ENCODE measurements at places on chromosomes 6 and 20.
A peak's percentile ranks its signal among the peaks of the same experiment; 100 is the strongest.

GRCh38 chr6:42378125-42378524, 73.6 kb downstream of the TRERF1 start:
- no peak for DNase-seq

- no peak for DNase-seq
These were observed 64.0 kb upstream of the LRRC1 start for GRCh38 chr6:53730767-53731166.

DNA sequence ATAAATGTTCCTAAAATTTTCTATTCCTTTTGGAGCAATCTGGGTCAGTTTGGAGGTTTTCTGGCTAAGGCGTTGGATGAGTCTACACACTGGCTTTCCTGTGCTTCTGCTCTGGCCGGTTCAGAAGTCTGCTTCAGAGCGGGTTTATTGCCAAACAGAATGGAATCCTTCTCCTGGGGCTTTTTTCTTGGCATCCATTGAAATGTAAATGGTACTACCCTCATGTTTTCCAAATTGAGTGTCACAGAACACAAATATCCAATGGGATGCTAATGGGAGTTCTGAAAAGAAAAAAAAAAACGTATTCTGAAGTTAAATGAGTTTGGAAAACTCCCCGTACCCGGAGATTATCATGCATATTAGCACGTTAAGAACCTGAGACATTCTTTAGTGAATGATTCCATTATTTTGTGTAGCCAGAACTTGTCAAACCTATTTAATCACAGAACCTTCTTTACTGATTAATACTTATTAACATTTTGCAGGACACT, 930.3 kb downstream of the QKI start:
- peak; percentile 40 for DNase-seq

DNA sequence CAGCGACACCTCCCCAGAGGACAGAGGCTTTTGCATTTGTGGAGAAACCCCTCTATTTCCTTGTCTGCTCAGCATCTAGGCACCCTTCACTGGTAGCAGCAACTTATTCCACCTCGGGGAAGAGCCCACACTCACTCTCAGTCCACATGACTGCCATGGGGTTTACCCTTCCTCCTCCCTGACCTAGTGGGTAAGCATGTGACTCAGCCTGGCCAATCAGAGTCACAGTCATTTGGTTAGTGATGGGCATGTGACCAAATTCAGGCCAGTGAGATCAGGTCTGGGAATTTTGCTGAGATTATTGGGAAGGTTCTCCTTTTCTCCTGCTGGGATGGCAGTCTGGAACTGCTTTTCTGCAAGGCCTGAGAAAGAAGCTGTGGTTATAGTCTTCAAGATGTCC, 145.7 kb upstream of the PHACTR3 start:
- DNase-seq = no peak

DNA sequence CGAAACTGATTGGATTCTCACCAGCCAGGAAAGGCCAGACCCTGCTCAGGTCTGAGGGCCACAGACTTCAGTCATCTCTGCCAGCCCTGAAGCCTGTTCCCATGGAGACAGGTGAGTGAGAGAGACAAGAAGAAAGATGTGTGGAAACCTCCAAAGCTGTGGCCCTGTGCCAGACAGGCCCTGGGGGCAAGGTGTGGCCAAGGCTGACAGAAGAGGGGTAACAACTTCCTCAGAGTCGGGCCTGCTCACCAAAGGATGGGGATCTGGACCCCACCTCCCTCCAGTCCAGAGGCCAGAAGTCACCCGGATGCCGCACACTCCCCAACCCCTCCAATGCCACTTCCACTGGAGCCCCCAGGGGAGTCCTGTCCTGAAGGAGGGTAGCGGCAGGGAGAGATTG, 73.6 kb downstream of the MDGA1 start:
- DNase-seq = no peak

DNA sequence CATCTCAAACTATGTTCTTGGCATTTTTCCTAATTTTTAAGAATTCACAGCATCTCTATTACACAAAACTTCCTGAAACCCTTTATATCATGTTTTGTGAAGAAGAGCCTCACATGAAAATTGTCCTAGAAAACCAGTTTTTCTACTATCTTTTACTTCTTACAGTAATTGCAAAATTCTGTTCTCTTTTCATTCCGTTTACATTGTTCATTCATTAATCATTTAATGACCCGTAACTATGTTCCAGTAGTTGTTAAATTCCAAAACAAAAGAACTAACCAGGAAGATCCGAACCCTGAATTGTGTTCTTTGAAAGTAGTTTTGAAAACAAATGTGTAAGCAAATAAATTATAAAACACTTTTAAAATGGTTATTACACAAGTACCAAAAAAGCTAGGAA, 597.0 kb downstream of the EYS start:
- DNase-seq = no peak

DNA sequence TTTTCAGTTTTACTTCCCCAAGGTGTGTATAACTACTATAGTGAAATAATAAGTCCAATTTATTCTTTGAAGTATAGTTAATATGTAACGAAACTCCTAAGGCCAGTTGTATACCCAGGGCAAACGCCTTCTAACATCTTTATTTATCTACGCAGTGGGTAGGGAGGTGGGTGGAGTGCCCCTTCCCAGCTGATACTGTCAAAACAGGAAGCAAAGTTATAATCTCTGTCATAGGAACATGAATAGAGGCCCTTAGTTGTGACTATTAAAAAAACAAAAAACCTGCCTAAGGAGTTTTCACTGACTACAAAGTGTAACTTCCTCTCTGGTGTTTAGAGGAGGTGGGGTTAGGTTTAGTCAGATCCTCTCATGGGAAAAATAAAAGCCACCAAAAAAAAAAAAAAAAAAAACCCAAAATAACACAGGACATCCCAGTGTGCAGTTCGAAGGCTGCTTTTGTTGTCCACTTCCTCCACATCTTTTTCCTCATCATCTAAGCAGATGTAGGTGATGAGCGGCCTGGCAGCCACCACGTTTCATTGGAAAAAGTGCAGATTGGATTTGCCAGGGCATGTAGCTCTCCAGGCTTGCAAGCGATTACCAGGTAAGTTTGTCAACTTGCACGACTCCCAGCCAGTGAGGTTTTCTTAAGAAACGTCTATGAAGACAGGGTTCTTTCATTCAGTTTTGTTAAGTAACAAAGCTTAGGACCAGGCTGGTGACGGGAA, 58.7 kb downstream of the UTRN start:
- no peak for DNase-seq

- no peak for DNase-seq
These were observed 181.5 kb upstream of the LAMP5 start for GRCh38 chr20:9332791-9333479.

DNA sequence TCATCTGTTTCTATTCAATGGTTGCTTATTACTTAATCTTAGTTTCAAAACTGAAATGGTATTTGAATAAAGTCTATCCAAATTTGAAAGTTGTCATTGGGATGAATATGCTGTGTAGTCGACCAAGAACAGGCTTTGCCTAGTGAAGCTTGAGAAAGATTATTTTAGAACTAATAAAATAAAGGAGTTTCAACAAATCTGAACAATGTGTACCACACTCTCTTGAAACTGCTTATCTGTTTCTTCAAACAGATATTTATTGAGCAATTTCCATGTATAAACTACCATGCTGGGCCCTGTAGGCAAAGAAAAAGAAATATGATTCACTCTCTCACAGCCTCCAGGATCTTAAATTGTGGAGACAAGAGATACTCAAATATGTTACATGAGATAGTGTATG, 174.4 kb downstream of the OGFRL1 start:
- DNase-seq = no peak

DNA sequence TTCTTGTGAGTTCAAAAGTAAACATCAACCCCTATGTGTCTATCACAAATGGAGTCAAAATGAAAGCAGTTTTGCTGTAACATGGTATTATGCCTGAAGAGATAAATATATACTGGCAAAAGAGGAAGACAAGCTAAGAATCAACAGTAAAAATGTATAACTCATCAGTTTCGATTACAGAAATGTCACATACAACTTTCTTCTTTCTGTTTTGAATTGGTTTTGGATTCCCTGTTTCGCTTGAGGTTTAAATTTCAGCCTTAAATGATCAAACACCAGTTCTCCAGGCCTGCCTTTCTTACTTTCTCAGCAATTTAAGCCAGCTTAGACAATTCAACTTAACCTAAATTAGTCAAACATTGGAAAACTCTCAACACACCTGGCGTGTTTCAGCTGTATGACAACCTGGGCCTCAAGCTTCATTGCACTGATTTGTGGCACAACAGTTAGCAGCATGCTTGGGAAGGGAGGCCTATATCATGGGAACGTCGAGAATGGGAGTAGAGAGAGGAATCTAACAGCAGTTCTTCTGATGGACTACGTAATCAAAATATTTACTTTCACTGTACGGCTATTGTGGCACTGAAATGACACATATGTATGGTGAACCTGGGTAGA, 51.9 kb upstream of the MARCKS start:
- no peak for DNase-seq

DNA sequence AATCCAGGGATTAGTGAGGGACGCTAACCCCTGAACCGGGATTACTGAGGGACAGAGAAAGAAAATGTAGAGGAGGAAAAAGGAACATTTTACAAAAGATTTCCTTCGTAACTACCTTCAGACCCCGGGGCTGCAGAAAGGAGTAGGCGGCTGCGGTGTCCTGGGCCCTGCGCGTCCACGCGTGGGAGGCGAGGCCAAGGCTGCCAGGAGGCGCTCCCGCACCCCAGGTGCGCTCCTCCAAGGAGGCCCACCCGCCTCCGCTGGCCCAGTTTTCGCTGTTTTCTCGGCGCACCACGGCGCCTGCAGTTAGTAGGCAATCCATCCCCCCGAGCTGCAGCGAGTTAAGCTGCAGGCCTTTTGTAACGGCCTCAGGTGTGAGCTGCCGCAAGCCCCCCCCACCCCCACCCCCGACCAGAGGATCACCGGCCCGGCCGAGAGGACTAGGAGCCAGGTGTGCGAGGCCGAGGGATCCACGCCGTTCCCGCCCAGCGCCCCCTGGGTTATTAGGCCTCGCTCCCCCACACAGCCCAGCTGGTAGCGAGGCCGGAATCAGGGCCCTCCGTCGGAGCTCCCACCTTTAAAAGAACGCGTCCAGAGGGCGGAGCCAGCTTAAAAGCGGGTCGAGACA, 380.3 kb upstream of the ARID1B start:
- DNase-seq = peak; percentile 79

- DNase-seq = peak; percentile 71
These were observed 8.8 kb upstream of the NDRG3 start for GRCh38 chr20:36754656-36755222.

GRCh38 chr6:167543602-167544497, 219.0 kb downstream of the TTLL2 start:
- DNase-seq = no peak

- DNase-seq = no peak
These were observed 106.3 kb downstream of the TNFRSF21 start for GRCh38 chr6:47203266-47203937.

DNA sequence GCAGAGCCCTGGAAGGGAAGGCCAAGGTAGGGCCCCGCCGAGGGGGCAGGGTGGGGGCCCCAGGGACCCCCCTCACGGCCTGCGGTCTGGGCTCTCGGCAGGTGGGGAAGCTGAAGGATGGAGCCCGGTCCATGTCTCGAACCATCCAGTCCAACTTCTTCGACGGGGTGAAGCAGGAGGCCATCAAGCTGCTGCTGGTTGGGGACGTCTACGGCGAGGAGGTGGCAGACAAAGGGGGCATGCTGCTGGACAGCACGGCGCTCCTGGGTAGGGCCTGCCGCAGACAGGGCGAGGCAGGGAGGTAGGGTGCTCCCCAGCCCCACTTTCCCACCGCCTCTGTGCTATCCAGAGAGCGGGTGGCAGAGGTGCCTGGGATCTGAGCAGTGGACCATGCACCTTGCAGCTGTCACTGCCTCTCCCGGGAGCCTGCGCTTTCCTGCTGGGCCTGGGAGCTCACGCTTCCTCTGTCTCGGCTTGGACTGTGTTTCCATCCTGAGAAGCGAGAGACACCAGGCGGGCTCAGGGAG, 83.1 kb downstream of the SYNJ2 start:
- DNase-seq = no peak

DNA sequence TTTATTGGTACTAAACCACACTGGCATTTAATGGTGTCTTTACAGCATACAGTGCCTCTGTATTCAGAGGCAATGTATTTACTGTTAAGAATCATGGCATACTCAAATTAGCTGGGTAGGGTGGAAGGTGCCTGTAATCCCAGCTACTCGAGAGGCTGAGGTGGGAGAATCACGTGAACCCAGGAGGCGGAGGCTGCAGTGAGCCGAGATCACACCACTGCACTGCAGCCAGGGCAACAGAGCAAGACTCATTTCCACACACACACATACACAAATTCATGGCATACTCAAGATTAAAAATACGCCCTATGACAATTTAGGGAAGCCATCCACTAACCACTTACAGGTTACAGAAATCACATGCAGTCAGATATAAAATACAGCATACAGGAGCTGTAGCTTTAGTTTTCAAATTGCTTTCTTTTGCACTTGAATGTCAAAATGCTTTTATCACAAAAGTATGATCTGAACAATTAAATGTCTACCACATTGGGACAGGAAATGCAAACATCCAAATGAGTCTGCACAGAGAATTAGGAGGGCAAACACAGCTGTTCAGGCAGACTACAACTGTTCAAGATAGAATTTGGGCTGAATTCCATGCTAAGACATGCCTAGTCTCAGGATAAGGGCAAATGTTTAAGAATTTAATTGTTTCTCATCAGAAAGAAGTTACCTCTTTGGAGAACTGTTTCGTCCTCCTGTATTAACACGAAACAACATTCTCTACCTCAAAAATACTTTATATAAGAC, 36.4 kb downstream of the CSNK2A1 start:
- DNase-seq = no peak

- DNase-seq = no peak
These were observed 96.3 kb upstream of the MAFB start for GRCh38 chr20:40785346-40785745.

DNA sequence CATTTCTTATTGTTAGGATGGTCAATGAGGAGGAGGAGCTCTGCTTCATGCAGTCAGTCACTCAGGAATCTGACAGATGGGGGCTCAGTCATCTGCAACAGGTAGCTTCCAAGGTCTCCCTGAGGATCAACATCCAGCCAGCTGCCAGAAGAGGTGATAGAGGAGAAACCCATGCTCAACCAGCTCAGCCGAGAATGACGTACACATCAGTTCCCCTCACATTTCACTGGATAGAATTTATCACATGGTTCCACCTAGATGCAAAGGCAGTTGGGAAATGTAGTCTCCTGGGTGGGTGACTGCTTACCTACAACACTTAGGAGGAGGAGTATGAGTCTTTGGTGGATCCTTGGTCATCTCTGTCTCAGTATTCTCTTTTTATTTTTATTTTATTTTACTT, 144.5 kb downstream of the CEBPB start:
- peak; percentile 84 for DNase-seq

GRCh38 chr20:7031222-7031621, 263.7 kb downstream of the BMP2 start:
- DNase-seq = peak; percentile 5

GRCh38 chr6:110822249-110822648, 7.0 kb upstream of the CDK19 start:
- no peak for DNase-seq

Measured in H7 (cell line).